ENCODE measurements at places on chromosomes 11 and 22. TPM values are rescaled to one million over a fixed set of nuclear protein-coding genes. Genes with fewer than 3 reads are reported as not detected.

HEPHL1 gene
- under 0.01 TPM for total RNA-seq

OR52N4 gene
- not detected for total RNA-seq

SLC22A25 gene
- not detected for total RNA-seq

OR6X1 gene
- not detected for total RNA-seq

ZC3H12C gene
- 10.5 TPM for total RNA-seq

TRIM22 gene
- total RNA-seq = 21.7 TPM

SIPA1 gene
- total RNA-seq = 10.7 TPM

RIN1 gene
- total RNA-seq = 12.8 TPM

All from cardiac atrium fibroblast (primary cell).